ENCODE measurements at places on chromosomes 2 and 18.

DNA sequence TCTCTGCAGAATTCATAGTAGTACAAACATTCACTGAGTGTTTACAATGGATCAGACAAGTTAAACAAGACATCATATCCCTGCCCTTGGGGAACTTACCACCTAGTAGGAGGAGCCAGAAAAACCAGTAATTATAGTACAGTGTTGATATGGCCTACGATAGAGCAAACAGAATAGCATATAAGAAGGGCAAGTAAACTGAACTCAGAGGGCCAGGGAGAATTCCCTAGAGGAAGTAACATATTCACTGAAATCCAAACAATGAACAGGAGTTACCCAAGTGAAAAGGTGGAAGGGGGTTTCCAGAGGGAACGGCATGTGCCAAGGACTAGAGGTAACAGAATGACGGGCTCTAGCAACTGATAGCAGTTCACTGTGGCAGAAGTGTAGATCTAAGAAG is 34.1 kb downstream of the NHEJ1 start:
- no peak for DNase-seq

GRCh38 chr2:198279026-198279425 is 474.6 kb downstream of the PLCL1 start:
- no peak for DNase-seq

GRCh38 chr2:207264310-207264709 is 98.6 kb upstream of the KLF7 start:
- DNase-seq, result no peak

GRCh38 chr2:38605298-38605830 is 2.6 kb upstream of the HNRNPLL start:
- DNase-seq, result no peak

DNA sequence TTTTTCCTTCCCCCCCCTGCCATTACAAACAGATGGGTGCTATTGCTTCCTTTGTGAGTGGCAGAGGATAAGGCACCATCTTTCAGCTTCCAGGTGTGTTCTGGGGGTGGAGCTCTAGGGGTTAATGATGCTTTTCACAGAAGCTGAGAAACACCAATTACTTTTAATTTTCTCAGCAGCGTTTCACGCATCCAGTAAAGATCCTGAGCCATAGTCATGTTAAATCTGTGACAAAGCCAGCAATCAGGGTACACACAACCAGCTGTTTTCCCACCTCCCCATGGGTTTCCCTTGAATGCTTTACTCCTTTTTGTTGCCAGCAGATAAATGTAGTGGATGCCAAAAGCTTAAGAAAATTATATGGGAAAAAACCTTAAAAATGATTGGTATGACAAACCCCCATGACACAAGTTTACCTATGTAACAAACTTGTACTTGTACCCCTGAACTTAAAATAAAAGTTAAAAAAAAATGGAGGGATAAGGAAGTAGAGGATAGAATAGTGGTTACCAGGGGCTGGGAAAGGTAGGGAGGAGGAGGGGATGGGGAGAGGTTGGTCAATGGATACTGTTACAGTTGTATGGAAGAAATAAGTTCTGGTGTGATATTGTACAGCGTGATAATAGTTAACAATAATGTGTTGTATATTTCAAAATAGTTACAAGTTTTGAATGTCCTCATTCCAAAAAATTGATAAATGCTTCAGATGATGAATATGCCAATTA is 70.0 kb downstream of the ACOXL start:
- DNase-seq, result no peak

DNA sequence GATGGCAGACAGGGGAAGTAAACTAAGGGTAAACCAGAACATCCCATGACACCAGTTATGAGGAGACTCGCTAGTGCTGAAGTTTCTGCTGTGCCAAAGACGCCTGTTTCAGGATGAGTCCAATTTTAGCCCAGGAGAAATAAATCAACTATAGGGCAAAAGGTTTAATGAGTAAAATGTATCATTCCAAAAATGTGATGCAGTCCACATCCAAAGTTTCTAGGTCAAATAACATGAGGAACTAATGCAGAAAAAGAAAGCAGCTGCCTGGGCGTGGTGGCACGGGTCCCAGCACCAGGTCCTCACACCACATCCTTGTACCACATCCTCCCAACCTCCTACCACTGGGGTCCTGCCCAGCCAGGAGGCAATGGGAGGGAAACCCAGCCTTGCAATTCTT is 126.9 kb upstream of the CTAGE1 start:
- no peak for DNase-seq

DNA sequence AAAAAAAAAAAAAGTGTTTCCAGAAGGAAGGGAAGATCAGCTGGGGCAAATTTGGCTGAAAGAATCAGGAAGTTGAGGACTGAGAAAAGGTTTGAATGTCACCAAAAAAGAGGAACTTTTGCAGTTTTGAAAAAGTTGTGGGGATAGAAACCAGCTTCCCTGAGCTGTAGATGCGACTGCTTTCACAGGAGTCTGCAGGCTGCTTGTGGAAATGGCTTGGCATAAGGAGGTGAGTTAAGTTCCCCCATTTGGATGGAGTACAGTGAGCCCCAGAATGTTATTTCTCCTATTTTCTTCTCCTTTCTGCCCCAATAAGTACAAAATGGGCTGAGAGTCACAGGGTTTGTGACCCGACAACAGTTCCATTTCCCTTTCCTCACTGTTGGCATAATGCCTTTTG is 16.5 kb upstream of the ME2 start:
- DNase-seq, result no peak

DNA sequence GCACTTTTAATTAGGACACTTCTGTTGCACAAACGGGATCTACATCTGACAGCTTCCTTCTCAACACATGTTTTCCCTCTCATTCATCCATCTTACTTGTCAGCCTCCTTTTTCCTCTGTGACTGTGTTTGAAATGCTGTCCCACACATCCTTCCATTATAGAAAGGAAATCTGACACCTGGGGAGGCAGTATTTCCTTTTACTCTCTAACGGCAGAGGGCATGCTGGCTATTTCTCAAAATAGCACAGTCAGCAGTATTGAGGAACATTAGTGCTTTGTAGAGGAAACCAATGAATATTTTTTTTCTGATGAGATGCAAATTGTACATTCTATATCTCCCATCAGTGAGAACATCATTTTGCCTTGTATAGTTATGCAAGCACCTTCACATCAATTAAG is 668.7 kb downstream of the SLC4A3 start:
- DNase-seq, result no peak

DNA sequence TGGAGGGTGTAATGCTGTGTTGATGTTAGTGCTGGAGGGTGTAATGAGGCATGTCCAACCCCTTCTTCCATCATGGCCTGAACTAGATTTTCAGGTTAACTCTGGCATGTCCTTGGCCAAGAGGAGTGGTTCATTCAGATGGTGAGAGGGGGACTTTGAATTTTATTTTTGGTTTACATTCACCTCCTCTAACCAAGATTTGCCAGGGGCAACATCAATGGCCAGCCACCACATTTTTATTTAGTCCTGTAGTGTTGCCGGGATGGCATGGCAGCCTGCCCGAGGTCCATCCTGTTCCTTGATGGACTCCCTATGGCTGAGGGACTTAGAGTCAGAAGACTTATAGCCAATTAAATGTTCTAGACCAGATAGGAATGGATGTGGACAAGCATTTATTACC is 484.6 kb upstream of the HS6ST1 start:
- no peak for DNase-seq

DNA sequence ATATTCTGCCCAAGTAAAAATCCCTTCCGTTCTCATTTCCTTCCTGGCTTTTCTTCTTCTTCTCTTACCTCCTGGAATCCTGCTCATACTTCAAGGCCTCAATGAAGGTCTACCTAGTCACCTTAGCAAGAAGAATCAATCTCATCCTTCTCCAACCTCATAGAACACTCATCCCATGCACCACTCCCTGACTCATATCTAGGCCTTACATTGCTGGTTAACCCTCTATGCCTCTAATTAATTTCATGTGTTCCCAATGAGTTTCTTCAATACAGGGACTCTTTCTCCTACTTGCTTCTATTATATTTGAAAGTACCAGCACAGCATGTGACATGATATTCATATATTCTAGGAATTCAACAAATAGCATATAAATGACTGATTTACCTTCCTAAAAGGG is 63.0 kb downstream of the BCL11A start:
- DNase-seq, result no peak

- DNase-seq, result no peak
Measured at GRCh38 chr2:227595797-227596196, 2.9 kb upstream of the SCYGR2 start.

GRCh38 chr2:47033102-47033880 is 117.7 kb upstream of the MCFD2 start:
- no peak for DNase-seq

DNA sequence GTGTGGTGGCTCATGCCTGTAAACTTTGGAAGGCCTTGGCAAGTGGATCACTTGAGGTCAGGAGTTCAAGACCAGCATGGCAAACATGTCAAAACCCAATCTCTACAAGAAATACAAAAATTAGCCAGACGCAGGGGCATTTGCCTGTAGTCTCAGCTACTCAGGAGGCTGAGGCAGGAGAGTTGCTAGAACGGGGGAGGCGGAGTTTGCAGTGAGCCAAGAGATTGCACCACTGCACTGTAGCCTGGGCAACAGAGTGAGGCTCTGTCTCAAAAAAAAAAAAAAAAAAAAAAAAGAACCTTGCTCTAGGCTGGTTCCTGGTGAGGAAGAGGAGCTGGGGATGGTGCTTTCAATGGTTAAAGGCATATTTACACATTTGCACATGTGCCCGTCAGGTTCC is 129.4 kb downstream of the LYPD6B start:
- DNase-seq, result no peak

- DNase-seq, result no peak
Measured at GRCh38 chr18:23872701-23873550, 141.6 kb upstream of the TTC39C start.

- no peak for DNase-seq
Measured at GRCh38 chr18:32469691-32470459, 807 bp downstream of the GAREM1 start.

DNA sequence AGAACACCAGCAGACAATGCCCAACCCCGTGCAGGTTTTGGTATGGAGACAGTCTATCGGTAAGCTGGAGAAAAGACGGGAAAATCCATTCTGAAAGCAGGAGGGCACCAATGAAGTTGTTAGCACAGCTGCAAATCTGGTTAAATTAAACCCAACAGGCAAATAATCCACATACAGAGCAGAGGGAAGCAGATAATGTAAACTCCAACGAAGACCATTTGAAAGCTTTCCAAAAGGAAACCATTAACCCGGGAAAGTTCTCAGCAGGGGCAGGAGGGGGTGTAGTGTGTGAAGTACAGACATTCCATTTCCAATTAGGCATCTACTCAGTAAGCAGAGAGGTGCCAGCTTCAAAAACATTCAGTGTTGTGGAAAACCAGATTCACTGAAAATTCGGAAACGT is 10.3 kb downstream of the EDAR start:
- DNase-seq, result no peak

GRCh38 chr2:73283545-73284295 is 558 bp downstream of the FBXO41 start:
- no peak for DNase-seq

DNA sequence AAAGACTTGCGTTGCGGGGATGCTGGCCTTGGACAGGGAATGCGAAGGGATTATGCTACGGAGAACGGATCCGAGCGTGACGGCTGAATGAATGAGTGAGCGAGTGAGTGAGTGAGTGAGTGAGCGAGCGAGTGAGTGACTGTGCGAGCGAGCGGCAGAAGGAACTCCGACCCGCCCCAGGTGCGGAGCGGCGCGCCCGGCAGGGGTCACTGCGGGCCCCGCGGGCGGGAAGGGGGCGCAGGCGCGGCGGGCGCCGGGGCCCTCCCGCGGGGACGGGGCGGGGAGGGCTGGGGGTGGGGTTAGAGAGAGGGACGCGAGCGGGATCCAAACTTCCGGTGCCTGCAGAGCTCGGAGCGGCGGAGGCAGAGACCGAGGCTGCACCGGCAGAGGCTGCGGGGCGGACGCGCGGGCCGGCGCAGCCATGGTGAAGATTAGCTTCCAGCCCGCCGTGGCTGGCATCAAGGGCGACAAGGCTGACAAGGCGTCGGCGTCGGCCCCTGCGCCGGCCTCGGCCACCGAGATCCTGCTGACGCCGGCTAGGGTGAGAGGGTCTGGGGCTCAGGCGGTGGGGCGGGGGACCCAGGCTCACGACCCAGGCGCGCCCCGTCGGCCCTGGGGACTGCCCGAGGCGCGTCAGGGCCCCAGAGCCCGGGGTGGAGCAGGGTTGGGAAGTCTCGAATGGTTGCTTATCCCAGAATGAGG is at the start of gene ITM2C:
Gene ITM2C (plus strand): TSS at position 338 of the 702 bp plus-strand sequence. CDS start 84 bp downstream, at position 422.
- peak; percentile 58 for DNase-seq

DNA sequence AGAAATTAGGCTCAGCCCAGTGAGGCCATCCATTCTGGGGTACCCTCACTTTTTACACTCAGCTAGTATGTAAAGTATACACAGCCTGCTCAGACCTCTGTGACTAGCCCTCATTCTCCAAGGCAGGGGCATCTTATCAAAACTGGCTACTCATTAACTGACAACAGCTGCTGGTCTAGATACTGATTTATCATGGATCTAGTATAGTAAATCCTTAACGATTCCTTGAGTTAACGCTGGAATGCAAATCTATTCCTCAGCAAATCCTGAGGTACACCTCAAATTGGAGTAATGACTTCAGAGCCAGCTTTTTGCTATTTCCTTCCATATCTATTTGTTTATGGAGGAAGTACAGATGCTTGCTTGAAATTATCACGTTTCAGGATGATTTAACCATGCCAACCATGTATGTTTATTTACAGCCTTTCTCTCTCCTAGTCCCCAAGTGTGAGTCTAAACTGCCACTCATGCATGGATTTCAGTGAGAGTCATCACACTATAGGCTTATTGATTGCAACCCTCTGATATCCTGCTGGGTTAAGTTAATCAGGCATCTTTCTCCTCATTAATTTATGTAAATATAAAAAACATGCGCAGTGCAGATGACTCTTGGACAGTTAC is 70.2 kb upstream of the DOK6 start:
- DNase-seq, result no peak

GRCh38 chr2:18603854-18604530 is 14.6 kb upstream of the NT5C1B start:
- no peak for DNase-seq

GRCh38 chr18:24195296-24196053 is 56.6 kb downstream of the CABYR start:
- DNase-seq, result no peak

- DNase-seq, result no peak
Measured at GRCh38 chr2:14872779-14873325, 240.3 kb downstream of the LRATD1 start.

DNA sequence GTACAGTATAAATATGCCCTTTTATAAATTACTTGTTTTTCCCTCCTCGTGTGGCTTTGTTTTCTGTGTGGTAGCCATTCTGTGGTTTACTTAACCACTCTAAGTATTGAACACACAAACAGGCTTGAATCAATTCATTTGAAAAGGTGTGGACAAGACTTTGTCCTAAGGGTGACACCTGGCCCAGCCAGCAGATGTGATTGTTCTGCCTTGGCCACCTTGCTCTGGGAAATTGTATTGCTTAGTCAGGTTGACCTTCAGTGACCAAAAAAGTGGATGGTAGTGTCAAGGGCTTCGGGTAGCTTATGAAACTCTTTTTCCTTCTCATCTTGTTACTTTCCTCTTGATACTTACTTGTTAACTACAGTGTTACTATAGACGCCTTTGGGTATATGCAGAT is 61.9 kb downstream of the DGKD start:
- DNase-seq, result no peak

GRCh38 chr2:48287976-48288375 is 242.0 kb upstream of the STON1 start:
- DNase-seq, result no peak

- DNase-seq, result no peak
Measured at GRCh38 chr2:180520206-180520605, 460.2 kb upstream of the UBE2E3 start.

All from NCI-H1105 (cell line).